ENCODE measurements at places on chromosomes 16 and 17. TPM values are rescaled to one million over a fixed set of nuclear protein-coding genes. Genes with fewer than 3 reads are reported as not detected.

DNA sequence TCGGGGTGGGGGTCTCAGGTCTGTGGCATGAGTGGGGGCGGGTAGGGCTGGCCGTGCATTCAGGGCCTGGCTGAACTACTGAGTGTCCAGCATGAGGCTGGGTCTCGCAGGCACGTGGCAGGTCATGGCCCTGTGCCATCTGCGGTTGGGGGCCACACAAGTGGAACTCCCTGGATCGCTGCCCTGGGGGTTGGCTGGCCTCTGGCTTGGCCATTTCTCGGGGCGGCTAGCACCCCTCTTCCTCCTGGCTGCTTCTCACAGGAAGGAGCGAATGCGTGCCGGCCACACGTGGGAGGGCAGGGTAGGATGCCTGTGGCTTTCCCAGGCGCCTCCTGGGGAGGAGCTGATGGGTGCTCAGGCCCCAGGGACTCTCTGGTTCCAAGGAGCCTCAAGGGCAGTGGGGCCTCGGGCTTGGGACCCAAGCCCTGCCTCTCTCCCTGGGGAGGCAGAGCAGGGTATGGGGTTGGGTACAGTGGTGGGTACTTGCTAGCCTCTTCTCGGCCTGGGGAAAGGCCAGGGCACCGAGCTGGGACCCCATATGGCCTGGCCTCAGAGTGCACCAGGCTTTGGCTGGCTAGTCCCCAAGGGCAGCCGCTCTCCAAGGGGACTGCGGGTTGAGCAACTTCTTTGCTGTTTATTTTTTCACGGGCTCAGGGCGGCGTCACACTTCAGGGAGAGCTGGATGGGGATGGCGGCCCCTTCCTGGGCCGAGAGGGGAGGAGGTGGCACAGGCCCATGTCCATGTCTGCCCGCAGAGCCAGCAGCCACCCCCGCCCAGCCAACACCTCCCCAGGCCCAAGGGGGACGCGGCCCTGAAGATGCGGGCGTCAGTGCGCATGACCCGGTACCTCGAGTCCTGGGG lies 37.5 kb downstream of the ADCY7 start:
- DNase-seq = peak; percentile 59

DNA sequence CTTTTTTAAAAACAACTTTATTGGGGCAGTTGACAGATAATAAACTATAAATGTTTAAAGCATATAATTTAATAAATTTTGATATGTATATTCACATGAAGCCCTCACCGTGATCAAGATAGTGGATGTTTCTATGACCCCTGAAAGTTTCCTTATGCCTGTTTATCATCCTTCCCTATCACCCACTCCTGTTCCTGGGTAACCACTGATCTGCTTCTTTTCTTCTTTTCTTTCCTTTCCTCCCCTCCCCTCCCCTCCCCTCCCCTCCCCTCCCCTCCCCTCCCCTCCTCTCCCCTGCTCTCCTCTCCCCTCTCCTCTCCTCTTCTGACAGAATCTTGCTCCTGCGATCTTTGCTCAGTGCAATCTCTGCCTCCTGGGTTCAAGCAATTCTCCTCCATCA lies 193.7 kb upstream of the CDH13 start:
- no peak for DNase-seq

GRCh38 chr17:81388091-81388611 lies 7.1 kb upstream of the BAHCC1 start:
- DNase-seq = no peak

- no peak for DNase-seq
Observed at GRCh38 chr16:53804467-53804866, 100.5 kb downstream of the FTO start.

GRCh38 chr16:85372627-85373372 lies 240.3 kb upstream of the GSE1 start:
- no peak for DNase-seq

GRCh38 chr17:48878920-48879898 lies 13.4 kb upstream of the ATP5MC1 start:
- DNase-seq = peak; percentile 59

GCGR gene
- not detected for total RNA-seq

PRSS33 gene
- not detected for total RNA-seq

DNA sequence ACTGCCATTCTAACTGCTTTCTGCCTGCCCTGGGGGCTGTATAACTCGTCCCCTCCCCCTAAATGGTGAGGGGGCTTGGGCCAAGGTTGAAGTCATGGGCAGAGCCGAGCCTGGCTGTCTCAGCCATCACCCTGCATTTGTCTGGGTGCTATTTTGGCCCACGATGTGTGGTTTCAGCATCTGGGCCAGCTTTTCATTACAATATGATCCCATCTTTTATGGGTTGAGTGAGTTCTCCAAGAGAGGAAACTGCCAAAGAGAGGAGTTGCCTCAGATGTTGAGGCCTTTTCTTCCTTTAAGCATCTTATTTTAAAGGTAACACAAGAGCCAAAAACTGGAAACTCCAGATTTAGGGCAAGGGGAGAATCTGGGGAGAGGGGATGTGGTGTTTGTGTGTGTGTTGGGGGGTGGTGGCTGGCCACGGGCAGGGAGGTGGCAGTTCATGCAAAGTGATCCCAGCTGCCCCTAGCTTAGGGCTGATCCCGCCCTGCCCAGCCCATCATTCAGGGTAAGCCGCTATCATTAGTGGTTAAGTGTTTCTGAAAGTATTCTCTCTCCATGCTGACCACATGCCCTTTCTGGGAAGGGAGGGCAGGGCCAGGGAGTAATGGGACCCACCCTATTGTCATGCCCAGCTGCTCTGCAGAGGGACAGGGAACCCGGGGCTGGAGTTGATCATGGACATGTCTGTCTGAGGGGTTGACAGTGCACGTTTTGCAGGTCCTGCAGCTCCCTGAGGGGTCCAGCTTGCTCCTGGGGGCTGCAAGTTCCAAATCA lies 83.2 kb upstream of the CLEC18A start:
- no peak for DNase-seq

DNA sequence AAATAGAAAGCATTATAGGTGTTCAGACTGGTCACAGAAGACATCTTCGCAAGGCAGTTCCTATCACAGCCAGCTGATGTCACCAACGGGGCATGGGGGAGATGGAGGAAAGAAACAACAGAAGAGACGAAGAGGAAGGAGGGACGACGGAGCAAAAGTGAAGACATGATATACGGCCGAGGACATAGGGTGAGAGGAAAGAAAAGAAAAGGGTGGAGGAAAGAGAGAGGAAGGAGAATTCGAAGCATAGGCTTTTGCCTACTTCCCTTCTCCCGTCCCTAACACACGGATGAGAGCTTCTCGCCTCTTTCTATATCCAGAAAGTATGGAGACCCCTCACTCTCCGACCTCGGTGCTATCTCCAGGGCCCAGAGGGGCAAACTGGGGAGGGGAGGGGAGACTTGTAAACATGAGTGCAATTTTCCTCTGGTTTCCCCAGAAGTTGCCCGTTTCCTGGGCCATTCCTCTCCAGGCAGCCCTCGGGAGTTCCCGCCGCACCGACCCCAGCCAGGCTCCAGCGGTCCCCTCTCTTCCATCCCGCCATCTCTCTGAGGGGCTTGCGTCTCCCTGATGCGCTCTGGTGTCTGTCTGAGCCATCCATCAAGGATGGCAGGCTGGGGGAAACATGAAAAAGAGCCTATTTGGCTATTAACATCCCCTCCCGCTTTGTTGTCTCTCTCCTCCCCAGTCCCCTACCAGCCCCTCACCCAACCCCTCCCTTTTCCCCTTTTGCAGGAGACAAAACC lies 26.0 kb downstream of the COPZ2 start:
- DNase-seq = no peak

DNA sequence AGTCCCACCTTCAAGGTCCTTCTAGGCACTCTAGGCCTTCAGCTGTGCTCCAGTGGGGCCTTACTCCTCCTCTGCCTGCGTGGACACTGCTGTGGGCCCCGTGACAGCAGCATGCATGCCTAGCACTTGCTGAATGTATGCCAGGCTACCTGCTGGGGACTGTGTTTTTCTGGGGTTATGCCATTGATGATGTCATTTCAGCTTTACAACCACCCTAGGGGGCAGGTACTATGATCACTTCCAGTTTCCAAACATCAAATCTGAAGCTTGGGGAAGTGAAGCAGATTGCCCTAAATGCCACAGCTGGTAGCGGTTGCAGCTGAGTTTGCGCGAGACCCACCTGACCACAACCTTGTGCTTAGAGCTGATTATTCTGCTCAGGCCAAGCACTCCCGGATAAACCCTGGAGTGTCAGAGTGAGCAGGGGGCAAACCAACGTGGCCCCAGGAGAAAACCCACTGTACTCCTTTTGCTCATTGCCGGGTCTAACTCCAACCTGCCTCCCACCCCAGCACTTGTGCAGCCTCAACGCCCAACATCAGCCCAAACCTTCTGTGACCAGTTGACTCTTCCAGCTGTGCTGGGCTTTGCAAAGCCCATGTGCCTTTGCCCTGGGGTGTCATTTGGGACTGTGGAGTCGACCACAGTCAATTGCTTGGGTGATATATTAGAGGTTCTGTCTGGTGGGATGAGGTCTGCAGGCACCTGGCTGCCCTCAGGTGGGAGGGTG lies 168.4 kb downstream of the ENGASE start:
- DNase-seq = no peak

LASP1 gene
- 126 TPM for total RNA-seq

DNA sequence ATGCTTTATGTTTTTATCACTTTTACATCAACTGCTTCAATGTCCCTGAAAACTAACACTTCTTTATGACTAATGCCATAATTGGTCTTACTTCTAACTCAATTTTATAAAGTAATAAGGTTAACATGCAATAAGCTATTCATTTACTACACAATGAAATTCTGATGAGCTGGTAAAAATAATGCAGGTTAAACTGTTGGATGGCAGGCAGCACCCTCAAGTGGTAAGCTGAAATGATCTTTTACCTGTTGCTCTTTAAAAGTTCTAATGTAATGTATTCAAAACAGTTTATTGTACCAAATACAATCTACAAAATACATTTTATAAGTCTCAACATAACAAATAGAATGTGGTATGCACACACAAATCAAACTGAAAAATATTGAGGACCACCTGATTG lies 1280.3 kb downstream of the CDH8 start:
- DNase-seq = no peak

DNA sequence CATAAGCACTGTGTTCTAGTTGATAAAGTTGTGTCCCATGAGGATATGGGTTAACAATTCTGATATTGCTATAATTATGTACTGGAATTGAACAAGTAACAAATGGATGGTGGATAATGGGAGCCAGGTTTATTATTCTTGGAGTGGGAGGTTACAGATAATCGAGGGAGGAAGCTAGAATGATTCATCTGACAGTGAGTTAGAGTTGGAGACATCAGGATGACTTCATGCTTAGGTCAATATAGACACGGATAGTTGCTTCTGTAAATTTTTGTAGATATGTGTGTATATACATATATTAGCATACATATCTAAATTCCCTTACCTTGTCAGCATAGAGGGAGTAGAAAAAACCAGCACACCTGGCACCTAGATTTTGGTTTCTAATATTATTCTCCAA lies 293.4 kb downstream of the SHISA9 start:
- no peak for DNase-seq

DNA sequence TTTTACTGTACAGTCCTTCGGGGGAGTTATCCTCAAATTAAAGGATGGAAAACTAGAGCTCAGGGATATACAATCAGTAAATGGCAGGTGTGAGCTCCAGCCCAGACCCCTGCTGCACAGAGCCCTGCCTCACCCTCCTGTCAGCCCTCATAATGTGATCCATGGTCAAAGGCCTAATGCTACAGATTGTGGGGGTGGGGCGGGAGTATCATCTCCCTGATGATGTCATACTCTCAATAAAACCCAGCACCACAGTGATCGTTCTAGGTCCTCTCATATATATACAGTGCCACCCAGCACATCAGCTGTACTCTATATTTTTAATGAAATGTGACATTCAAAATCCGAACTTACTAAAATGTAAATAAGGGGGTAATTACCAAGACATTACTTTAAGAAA lies 61.5 kb downstream of the SLC39A11 start:
- no peak for DNase-seq

DNA sequence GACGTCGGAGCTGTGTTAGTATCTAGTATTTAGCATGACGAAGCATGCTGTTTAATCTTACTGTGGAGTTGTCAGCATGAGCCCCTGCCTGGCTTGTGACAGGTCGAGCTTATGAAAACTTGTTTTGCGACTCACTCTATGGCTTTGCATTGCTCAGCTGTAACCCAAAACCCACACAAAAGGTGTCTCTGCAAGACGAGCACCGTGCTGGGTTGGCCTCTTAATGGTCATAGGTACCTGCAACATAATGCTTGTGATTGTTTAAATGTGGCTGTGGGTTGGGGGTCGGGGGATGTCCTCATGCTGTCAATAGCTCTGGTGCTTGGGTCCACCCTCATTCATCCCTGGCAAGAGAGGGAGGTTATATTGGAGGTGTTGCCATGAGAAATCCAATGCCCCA lies 5.4 kb downstream of the NTN1 start:
- DNase-seq = no peak

GRCh38 chr16:17496891-17497290 lies 26.1 kb upstream of the XYLT1 start:
- no peak for DNase-seq

PIPOX gene
- total RNA-seq = 2.8 TPM

TMC6 gene
- total RNA-seq = 151 TPM

LGALS3BP gene
- 393 TPM for total RNA-seq

GRCh38 chr17:4142107-4142900 lies 526 bp downstream of the ZZEF1 start:
- DNase-seq = peak; percentile 54

TBKBP1 gene
- 9.2 TPM for total RNA-seq

PYY gene
- not detected for total RNA-seq

PYCARD gene
- 39.6 TPM for total RNA-seq

DNA sequence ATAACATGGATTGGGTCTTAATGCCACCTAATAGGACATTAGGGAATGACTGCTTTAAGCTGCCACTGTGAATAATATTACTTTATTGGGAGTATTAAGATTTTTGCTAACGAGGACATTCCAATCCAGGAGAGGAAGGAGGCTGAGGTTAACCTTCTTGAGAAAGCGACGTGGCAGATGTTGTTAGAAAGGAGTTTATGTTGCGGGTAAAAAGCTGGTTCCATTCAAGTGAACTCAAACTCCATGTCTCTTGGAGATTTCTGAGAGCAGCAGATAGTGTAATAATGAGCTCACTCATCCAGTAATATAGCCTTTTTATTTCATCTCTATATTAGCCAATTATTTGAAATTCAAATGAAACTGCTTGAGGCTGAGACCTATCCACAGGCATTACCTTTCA lies 75.5 kb downstream of the KNOP1 start:
- DNase-seq = no peak

DNA sequence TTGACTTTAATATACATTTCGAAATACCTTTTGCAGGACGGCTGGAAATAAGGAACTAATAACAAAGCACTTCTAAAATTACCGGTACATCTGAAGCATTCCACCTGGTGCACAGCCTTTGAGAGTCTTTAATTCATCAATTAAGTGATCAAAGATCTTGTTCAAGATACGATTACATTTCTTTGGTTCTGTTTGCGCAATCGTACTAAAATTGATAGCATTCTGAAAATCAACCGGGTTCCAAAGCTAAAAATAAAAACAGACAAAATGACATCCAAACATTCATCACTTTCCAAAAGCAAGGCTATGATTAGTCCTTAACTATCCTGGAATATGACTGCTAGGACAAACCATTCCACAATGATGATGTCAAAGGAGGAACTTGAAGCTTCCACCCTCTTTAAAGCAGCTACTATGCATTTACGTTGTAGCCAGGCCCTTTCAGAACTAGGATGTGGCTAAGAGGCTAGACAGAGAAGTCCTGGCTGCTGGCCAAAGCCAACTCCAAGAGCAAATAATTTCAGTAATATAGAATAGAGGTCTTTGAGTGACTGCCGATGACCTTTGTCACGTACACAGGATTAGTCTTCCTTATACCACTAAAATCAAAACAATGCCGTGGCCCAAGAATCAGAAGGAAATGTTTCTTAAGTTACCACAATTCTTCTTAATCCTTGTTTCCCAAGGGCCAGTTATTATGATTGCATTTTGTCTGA lies 299.8 kb upstream of the PSMD7 start:
- DNase-seq = peak; percentile 58

NPW gene
- not detected for total RNA-seq

ZNF469 gene
- total RNA-seq = 3.6 TPM

All from ureter (tissue), 1 donor.